ENCODE measurements at places on chromosomes 5 and 9.

GRCh38 chr5:33423018-33423630 is 17.6 kb upstream of the TARS1 start:
- H3K36me3 ChIP-seq = no peaks in the 10 kb centered on the region
- H3K27ac ChIP-seq = no peak overlapping the region
- no peak overlapping the region for H3K4me3 ChIP-seq
- no peak for DNase-seq

- no peak overlapping the region for H3K4me3 ChIP-seq
- H3K4me1 ChIP-seq = peaks cover 4% of the 10 kb centered on the region
- peaks cover 3% of the 10 kb centered on the region for H3K27me3 ChIP-seq
- H3K36me3 ChIP-seq = peaks cover 4% of the 10 kb centered on the region
- DNase-seq = no peak
Measured at GRCh38 chr9:95727947-95728520, 147.5 kb upstream of the ERCC6L2 start.

GRCh38 chr5:149348518-149348917 is 3.2 kb downstream of the GRPEL2 start:
- DNase-seq = no peak
- no peak overlapping the region for H3K27ac ChIP-seq
- H3K4me1 ChIP-seq = peaks cover 42% of the 10 kb centered on the region

DNA sequence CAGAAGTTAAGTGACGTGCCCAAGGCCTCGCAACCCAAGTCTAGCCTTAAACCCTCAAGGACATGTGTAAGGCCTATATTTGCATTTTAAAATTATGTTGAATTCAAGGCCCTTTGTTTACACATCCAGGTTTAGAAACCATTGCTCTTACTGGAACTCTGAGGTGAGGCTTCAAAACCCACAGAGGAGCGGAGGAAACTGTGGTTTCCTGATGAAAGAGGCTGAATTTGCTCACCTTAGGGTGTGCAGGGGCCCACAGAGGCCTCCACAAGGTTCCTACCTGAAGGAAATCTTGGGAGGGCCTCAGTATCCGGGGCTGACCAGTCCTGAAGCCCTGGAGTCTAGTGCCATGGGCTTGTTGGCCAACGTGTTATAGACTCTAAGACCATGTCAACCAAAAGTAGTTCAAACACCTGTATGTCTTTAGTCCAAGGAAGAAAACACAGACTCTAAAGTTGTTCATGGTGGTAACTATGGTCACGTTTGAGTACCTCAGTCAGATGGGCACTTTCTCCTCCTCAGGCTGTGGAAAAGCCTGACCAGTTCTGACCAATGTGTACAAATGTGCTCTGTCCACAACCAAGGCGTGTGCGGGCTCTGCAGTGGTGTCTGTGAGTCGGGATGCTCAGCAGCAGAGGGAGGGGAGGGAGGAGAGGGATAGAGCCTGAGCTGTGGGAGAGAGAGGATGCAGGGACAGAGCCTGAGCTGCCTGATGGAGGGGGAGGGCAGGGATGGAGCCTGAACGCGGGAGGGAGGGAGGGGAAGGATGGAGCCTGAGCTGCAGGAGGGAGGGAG is 124.6 kb upstream of the ERCC6L2 start:
- H3K4me1 ChIP-seq = peaks cover 6% of the 10 kb centered on the region
- H3K27ac ChIP-seq = no peak overlapping the region
- peaks cover 2% of the 10 kb centered on the region for H3K27me3 ChIP-seq
- H3K36me3 ChIP-seq = no peaks in the 10 kb centered on the region
- DNase-seq = no peak

Measured in chondrocyte (in vitro differentiated cells).